ENCODE measurements at places on chromosomes 4 and X. TPM values are rescaled to one million over a fixed set of nuclear protein-coding genes. Genes with fewer than 3 reads are reported as not detected.
A peak's percentile ranks its signal among the peaks of the same experiment; 100 is the strongest.

- H3K27ac ChIP-seq, result no peak overlapping the region
- no peak overlapping the region for H3K4me3 ChIP-seq
- no peaks in the 10 kb centered on the region for H3K36me3 ChIP-seq
- no peak for DNase-seq
- no peaks in the 10 kb centered on the region for H3K4me1 ChIP-seq
These were observed 31.0 kb upstream of the FAT4 start for GRCh38 chr4:125283707-125284279.

TMEM35A gene
- not detected for total RNA-seq

DNA sequence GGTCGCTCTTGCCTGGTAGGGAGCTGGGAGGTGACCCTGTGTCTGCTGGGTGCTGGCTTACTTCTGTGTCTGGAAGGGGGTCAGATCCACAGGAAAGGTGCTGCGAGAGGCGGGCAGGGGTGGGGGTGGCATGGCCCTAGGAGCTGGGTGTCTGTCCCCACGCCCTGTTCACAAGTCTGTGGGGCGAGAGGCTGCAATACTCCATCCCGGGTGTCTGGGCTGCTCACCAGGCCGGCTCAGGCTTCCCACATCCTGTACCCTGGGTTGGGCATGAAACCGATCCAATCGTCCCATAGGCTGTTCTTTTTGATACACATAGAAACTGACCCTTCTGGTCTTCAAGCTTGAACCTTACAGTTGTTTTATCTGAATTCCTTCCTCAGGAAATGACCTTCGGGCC, 993 bp upstream of the CTAG2 start:
- H3K4me3 ChIP-seq, result no peak overlapping the region
- no peaks in the 10 kb centered on the region for H3K36me3 ChIP-seq

- no peak for DNase-seq
- H3K4me1 ChIP-seq, result no peaks in the 10 kb centered on the region
- H3K36me3 ChIP-seq, result no peaks in the 10 kb centered on the region
- no peaks in the 10 kb centered on the region for H3K27me3 ChIP-seq
- H3K4me3 ChIP-seq, result no peak overlapping the region
These were observed 381.8 kb downstream of the UBE2NL start for GRCh38 chrX:144265641-144266040.

ATP6AP2 gene
- total RNA-seq, result 72.8 TPM

SPATA4 gene
- not detected for total RNA-seq

APOO gene
- total RNA-seq, result 7.5 TPM

GPRASP1 gene
- 70.4 TPM for total RNA-seq

- H3K4me1 ChIP-seq, result peaks cover 25% of the 10 kb centered on the region
- peaks cover 16% of the 10 kb centered on the region for H3K36me3 ChIP-seq
- H3K27ac ChIP-seq, result peak overlapping the region; percentile 74
- no peak overlapping the region for H3K4me3 ChIP-seq
- H3K27me3 ChIP-seq, result no peaks in the 10 kb centered on the region
These were observed 33.0 kb downstream of the NOP14 start for GRCh38 chr4:2930135-2930757.

DNA sequence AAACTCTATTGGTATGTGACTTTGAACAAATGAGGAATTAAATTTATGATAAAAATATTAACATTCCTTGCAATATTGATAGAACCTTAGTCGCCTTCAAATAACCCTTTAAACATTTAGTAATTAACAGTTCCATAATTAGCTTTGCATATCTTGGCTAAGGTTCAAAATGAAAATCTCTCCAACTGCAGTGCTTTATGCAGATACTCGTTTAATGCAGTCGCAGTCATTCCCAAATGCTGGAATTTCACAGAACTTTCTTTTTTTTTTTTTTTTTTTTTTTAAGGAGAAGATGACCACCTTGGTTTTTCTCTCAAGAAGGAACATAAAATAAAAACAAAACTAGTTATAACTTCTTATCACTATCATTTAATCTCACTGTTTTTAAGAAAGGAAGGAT, 5.2 kb downstream of the RAPGEF2 start:
- no peaks in the 10 kb centered on the region for H3K27me3 ChIP-seq
- H3K4me3 ChIP-seq, result no peak overlapping the region
- peaks cover 4% of the 10 kb centered on the region for H3K36me3 ChIP-seq
- no peak overlapping the region for H3K27ac ChIP-seq
- peaks cover 15% of the 10 kb centered on the region for H3K4me1 ChIP-seq

DNA sequence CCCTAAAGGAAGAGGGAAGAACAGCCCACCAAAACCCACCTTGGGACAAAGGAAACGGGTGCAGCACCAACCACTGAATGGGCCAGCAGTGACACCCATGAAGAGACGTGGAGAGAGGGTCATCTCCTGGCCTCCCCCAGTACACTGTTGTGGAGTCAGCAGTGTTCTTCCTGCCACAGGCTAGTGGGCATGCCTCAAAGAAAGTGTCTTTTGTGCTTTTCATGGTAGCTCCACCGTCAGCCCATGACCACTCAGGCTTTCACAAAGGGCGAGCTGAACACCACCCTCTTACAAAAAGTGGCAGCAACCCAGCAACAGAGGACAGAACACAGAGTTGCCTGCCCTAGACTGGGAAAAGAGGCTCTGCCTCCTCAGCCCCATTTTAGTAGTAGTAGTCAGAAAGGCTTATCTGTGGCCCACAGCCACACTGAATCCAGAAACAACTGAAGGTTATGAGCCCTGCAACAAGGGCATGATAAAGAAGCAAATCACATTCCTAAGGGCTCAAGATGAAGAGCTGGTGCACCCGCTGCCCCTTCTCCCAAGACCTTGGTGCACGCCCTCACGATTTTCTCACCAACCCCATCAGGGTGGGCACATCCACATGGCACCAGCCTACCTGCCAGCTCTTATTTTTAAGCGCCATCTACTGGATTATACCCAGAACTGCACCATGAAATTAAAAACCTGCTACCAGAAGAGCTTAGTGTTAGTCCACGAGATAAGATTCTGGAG, 53.1 kb downstream of the RAB28 start:
- no peaks in the 10 kb centered on the region for H3K27me3 ChIP-seq
- no peak overlapping the region for H3K27ac ChIP-seq
- no peak overlapping the region for H3K4me3 ChIP-seq
- H3K36me3 ChIP-seq, result no peaks in the 10 kb centered on the region
- DNase-seq, result no peak

DNA sequence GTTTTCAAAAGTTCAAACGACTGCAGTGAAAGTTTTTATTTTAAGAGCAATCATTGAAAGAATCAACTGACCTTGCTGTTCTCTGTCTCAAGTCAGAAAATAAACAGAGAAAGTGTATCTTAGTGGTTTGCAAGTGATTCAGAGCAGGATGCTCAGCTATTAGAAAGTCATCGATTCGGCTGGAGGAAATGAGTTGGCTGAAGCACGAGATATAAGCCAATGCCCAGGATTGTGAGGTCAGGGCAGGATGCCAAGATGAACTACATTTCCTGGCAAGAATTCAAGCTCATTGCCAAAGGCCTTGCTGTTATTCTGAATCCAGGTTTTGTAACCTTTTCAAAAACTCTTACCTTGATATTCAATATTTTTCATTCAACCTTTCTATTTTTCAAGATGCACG, 541.4 kb upstream of the BOD1L1 start:
- H3K4me1 ChIP-seq, result no peaks in the 10 kb centered on the region
- H3K27ac ChIP-seq, result no peak overlapping the region
- no peaks in the 10 kb centered on the region for H3K27me3 ChIP-seq
- no peak overlapping the region for H3K4me3 ChIP-seq

DNA sequence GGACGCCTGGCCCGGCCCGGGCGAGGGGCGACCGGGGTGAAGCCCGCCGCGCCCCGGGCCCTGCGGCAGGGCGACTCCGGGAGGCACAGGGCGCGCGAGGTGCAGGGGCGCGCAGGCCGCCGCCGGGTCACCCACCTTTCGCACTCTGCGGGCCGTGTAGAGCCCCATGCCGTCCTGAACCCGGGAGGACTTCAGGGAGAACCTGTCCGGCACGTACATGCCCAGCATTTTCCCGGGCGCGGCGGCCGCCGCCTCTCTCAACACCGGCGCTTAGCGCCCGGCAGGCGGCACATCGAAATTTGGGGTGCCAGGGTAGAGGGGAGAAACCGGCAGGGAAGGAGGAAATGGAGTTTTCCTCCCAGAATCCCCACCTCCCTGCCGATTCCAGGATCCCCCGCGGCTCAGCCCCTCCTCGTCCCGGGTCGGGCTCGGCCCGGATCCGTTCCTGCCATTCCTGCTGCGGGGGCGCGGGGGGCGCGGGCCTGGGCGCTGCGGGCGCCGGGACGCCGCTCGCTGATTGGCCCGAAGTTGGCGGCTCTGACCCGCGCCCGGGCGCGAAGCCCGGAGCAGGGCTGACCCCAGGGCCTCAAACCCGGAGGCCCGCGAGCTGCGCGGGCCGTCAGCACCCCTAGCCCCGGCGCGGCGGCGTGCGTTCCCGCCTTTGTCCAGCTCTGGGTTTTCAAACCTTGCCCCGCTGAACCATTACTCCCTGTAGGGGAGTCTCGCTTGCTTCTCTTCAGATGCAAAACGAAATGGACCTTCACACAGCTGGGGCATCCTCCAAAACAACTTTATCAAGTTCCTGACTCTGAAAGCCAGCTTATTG, at the start of gene PRDM5:
PRDM5 (minus strand) TSS at position 346 of the 826 bp plus-strand sequence; CDS start at position 228, 118 bp downstream.
- peaks cover 5% of the 10 kb centered on the region for H3K4me1 ChIP-seq
- DNase-seq, result peak; percentile 22
- H3K4me3 ChIP-seq, result peak within 1 kb of the TSS; percentile 72
- H3K27me3 ChIP-seq, result no peaks in the 10 kb centered on the region
- H3K27ac ChIP-seq, result peak within 1 kb of the TSS; percentile 18
- H3K36me3 ChIP-seq, result no peaks in the 10 kb centered on the region

- no peaks in the 10 kb centered on the region for H3K4me1 ChIP-seq
- no peak overlapping the region for H3K4me3 ChIP-seq
- H3K27ac ChIP-seq, result no peak overlapping the region
- H3K36me3 ChIP-seq, result no peaks in the 10 kb centered on the region
- no peaks in the 10 kb centered on the region for H3K27me3 ChIP-seq
- no peak for DNase-seq
These were observed 360.7 kb downstream of the BMPR1B start for GRCh38 chr4:95118497-95118896.

DNA sequence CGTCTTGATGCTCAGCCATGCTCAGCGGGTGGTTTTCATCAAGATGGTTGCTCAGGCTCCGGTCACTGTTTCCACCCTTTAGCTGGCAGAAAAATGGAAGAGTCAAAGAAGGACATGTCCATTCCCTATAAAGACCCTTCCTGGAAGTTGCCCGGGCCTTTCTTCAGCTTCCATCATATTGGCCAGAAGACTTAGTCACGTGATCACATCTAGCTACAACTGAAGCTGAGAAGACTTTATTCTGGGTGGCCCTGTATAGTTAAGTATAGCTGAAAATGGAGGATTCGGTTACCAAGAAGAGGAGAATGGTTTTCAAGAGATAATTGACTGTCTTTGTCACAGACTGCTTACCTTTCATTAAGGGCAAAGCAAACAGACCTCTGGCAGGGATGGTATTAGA, 296.7 kb upstream of the CASK start:
- DNase-seq, result no peak
- H3K4me1 ChIP-seq, result no peaks in the 10 kb centered on the region
- H3K27ac ChIP-seq, result no peak overlapping the region
- H3K36me3 ChIP-seq, result no peaks in the 10 kb centered on the region

DNA sequence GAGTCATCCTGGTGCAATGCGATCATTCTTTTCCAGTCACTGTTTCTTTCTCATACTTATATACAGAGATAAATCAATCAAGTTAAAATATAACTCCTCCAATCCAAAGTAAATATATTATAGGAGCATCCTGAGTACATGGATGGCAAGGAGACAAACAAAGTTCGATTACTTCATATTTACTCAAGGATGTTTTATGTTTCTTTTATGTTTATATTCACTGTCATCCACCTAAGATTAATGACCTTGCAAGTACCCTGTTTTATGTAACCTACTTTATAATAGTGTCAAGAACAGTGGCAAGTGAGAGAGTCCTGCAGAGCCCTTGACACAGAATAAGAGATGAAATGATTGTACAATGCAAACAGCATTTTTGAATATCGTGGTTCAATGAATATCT, at the start of gene UGT2B11:
UGT2B11 (minus strand) TSS at position 33 of the 400 bp plus-strand sequence; CDS start at position 7, 26 bp downstream.
- H3K4me1 ChIP-seq, result no peaks in the 10 kb centered on the region
- no peak within 1 kb of the TSS for H3K27ac ChIP-seq
- no peak for DNase-seq
- H3K36me3 ChIP-seq, result no peaks in the 10 kb centered on the region
- no peaks in the 10 kb centered on the region for H3K27me3 ChIP-seq

PCDH11X gene
- not detected for total RNA-seq

DNA sequence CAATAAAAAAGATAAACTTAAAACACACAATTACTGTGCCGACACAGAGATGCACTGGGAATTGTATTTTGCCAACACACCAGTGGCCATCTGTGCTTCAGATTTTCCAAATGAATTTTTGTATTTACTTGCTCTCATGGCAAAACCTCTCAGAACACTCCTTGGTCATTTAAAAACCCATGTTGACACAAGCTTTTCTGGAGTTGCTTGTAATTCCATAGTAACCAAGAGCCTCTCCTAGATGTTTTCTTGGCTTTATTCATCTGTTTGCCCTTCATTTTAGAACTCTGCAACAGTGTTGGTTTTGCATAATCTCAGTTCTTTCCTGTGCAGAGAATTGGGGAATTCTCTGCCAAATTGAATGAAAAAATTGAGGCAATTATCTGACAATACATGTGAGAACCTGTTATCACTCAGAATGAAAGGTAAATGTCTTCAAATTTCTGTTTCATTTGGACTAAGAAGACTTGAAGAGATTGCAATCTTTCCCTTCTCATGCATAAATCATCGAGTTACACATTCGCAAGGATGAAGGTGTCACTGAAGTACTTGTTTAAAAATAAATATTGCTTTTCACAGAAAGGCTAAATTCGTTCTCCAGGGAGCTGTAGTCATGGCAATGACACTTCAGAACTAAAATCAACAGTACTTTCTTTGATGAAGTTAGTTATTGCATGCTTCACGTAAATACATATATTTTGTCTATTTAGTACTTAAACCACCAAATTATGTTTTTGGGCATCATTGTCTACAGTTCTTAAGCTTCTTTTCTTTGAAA, 301.8 kb upstream of the CTSO start:
- no peak overlapping the region for H3K4me3 ChIP-seq
- H3K4me1 ChIP-seq, result no peaks in the 10 kb centered on the region
- no peaks in the 10 kb centered on the region for H3K27me3 ChIP-seq
- H3K36me3 ChIP-seq, result no peaks in the 10 kb centered on the region
- no peak for DNase-seq
- no peak overlapping the region for H3K27ac ChIP-seq

HELT gene
- not detected for total RNA-seq

- no peak for DNase-seq
- H3K4me1 ChIP-seq, result no peaks in the 10 kb centered on the region
- H3K36me3 ChIP-seq, result no peaks in the 10 kb centered on the region
- H3K27ac ChIP-seq, result no peak overlapping the region
- no peak overlapping the region for H3K4me3 ChIP-seq
- no peaks in the 10 kb centered on the region for H3K27me3 ChIP-seq
These were observed 7.3 kb upstream of the CUL4B start for GRCh38 chrX:120568035-120568434.

DNA sequence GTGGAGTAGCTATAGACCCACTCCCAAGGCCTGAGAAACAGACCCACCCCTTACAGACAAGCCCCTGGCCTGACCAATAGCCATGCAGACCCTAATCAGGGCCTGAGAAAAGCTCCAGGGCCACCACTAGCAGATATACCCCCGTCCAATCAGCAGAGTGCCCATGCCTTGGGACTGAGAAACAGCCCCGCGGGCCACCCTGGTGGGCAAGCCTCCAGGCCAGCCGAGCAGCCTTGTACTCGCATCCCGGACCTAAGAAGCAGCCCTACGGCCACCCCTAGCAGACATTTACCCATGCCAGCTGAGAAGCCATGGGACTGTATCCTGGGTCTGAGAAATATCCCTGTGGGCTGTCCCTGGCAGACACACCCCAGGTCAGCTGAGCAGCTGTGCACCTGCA, 436.5 kb downstream of the SMARCA1 start:
- H3K27ac ChIP-seq, result no peak overlapping the region
- no peak for DNase-seq
- no peaks in the 10 kb centered on the region for H3K27me3 ChIP-seq
- no peaks in the 10 kb centered on the region for H3K4me1 ChIP-seq

All from naive thymus-derived CD4-positive, alpha-beta T cell (primary cell).